Inflammatory macrophage treated with lipopolysaccharide for 1 hour (primary cell): ENCODE measurements at places on chromosomes 5 and 9.

GRCh38 chr5:105849701-105850100 is 1821.0 kb downstream of the EFNA5 start:
- no peak for DNase-seq

DNA sequence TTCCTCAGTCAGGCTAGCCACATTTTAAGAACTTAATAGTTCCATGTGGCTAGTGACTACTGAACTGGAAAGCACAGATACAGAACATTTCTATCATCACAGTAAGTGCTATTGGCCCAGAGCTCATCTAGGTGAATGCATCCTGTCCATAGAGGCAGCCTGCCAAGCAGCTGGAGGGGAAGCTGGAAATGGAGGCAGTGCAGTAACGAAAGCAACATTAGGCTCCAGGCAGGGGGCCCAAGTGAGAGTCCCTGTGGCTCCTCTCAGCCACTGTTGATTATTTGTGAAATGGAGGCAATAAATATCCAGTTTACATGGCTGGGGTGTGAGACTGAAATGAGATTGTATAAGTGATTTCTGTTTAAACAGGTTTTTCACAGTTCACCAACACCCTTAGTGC is 227.2 kb upstream of the KLF9 start:
- DNase-seq, result no peak

GRCh38 chr9:116506685-116507084 is 180.4 kb upstream of the TRIM32 start:
- DNase-seq, result no peak

DNA sequence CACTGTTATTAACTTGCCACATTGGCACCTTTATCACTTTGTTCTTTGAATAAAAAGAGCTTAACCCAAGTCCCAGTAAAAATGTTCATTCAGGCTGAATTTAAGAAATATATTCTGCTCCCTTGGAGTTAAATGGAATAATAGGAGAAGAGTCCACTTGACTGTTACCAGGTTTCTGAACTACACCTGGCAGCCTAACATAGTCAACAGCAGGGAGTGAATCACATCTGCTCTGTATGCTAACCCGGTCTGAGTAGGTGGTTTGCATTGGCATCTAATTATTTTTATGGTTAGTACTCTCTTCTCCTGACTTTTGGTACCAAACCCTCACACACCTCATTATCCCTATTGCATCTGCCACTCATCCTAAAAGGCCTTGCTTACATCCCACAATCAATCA is 86.7 kb downstream of the STK32A start:
- no peak for DNase-seq

DNA sequence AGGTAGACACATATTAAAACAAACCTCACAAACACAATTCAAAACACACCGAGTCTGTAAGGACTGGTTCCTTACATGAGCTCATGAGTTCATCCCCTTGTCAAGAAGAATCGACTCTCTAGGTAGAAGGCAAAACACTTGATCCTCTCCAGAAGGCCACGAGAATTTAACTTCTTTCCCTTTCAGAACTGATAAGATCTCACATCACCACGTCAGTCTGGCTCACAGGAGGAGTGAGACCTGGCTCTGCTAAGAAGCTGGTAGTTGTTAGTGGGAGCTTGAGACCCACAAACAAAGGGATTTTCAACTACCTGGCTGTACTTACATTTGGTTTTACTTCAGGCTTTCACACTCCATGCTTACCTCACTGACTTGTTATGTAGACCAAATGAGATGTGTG is 459.2 kb downstream of the ARHGEF28 start:
- DNase-seq, result no peak

DNA sequence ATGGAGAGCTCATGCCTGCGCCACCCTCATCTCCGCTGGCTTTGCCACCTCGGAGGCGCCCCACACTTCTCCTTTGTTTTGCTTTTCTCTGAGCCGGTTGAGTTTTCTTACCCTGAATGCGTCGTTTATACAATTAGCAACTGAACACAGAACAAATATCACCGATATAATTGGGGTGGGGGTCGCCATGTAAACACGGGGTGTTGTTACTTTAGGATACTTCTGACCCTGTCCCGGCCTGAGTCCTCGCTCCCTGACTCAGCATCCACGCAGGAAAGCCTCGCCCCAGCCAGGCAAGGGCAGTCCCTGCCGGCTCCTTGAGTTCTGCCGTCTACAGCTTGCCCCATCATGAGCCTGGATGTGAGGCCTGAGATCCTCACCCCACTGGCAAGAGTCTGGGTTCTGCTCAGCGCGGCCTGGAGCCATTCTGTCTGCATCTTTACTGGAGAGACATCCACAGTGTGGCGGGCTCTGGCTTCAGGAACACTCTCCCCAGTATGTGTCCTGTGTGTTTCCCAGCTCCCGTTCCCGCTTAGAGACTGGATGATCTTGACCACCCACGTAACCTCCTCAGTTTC is 5.5 kb downstream of the NKX2-5 start:
- DNase-seq, result no peak

GRCh38 chr9:77277719-77278118 is 100.4 kb downstream of the VPS13A start:
- DNase-seq, result no peak

DNA sequence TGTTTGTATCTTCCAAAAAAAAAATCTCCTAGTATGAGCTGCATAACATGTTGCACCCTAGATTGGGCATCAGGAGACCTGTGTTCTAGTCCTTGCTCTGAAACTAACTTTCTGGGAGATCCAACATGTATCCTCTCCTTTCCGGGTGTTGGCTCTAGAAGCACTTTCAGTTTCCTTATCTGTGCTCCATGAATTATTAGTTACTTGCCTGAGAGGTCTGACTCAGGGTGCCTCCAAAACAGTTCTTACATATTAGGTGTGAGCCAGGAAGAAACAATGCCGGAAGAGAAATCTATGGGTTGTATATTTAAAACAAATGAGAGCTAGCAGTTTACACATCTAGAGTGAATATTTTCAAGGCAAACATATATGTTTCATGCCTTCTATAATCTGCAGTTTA is 36.7 kb upstream of the SLC36A2 start:
- no peak for DNase-seq

DNA sequence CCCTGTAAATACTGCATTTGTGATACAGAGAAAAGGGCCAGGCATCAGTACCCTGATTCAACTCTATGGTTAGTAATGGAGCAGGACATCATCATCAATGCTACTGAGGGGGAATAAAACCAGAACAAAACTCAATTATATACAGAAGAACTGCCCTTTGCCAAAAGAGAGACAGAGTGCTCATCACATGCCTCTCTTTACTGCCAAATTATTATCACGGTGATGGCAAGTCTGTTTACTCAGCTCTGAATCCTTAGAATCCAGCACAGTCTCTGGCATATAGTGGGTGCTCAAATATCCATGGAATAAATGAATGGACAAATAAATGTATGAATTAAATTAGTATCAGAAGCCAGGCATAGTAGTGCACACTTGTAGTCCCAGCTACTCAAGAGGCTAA is 130.2 kb downstream of the TTC39B start:
- no peak for DNase-seq

DNA sequence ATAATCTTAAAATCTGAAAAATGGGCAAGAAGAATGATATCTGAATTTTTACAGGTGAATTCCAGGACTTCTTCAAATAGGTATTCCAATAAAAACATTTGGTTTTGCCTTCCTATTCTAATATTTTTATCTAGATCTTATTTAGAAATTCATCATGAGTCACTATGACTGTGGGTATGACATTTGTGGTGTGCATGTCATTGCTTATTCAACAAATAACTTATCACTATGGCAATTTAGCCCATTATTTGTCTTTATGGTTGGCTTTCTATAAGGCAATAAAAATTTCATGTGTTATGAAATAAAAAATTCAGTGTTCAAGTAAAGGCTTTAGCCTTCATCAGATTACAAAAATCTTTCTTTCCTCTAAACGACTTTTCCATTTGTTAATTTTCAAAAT is 1139.6 kb upstream of the NUDT12 start:
- no peak for DNase-seq

DNA sequence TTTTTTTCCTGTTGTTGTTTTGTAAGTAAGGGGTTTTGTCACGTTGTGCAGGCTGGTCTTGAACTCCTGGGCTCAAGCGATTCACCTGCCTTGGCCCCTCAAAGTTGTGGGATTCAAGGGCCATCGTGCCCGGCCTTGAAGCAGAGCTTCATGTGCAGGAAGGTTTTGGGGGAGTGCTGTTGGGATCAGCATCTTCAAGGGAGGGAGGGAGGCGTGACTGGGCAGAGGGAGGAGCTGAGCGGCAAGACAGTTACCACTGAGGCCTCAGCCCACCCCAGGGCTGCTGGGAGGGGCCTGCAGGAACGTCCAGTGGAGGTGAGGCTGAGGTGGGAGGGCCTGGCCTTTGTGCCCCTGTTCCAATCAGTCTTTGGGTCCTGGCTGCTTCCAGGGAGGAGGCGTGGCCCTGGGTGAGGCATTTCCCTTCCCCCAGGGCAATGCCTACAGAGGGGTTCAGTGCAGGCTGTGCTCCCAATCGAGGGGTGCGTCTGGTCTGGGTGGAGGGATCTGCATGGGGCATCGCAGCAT is 21.4 kb downstream of the OR2V1 start:
- DNase-seq, result no peak

- DNase-seq, result peak; percentile 69
Observed at GRCh38 chr5:139668064-139668880, 20.1 kb downstream of the CXXC5 start.

DNA sequence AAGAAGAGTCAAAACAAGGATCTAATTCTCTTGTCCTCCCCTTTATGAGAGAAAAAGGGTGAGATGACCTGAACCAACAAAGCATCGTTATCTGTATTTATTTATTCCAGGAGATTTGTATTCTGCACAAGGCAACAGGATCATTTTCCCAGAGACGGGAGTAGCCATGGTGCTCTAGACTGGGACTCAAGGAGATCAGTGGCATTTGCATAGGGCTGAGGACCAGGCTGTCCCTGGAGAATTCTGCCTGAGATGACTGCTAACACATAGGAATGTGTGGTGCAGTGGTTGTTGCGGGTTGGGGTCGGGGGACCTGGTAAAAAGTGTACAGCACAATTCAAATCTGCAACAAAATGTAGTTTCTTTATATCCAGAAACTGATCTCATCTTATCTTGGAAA is 22.3 kb upstream of the ZNF474 start:
- DNase-seq, result no peak

DNA sequence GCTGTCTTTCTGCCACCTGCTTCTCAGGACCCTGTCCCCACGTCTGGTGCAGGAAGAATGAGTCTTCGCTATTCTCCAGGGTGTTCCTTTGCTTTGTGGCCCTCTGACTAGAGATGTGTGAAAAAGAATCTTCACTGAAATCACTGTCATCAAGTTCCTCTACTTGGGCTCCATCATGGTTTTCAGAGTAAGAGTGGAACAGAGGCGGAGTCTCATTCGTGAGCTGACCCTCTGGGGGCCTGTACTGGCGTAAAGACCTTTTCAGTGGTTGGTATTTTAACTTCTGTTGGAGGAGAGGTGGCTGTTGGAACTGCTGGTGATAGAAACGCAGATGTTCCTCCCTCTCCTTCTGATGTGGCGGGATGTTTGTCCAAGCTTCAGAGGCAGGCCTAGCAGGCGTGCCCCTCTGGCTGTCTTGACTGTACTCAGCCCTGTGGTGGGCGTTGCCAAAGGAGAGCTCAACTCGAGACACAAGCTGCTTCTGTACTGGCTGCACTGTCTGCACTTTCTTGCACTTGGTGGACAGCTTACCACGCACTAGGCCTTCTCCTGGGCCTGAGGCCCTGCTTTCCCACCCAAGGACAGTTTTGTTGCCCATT is 72.0 kb downstream of the KIF24 start:
- DNase-seq, result no peak

- no peak for DNase-seq
Observed at GRCh38 chr5:60143942-60144549, 250.5 kb upstream of the PDE4D start.

GRCh38 chr9:70147196-70147595 is 103.5 kb downstream of the MAMDC2 start:
- peak; percentile 22 for DNase-seq

DNA sequence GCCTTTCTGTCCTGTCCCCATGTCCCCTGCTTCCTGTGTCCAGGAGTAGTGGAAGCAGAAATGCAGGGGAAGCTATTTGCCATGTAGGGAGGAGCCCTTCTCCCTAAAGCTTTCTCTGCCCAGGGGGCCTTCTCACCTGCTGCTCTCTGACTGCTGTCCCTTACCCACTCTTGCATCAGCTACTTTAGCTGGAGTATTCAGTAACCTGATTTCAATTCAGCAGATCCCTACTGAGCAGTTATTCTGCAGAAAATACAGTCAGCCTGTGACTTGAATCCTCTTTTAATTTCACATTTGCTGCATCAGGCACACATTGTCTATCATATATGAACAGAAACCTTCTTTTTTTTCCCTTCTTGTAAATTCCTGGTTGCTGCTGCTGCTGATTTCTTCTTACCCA is 90.4 kb downstream of the MVB12B start:
- no peak for DNase-seq

- no peak for DNase-seq
Observed at GRCh38 chr9:130185490-130186031, 13.4 kb downstream of the NCS1 start.
